Small intestine (tissue), 16 donors: ENCODE measurements at places on chromosomes 3 and 15. TPM values are rescaled to one million over a fixed set of nuclear protein-coding genes. Genes with fewer than 3 reads are reported as not detected.

- no peaks in the 10 kb centered on the region for H3K27me3 ChIP-seq
- DNase-seq, result peak; percentile 80
- peak overlapping the region; percentile 62 for H3K4me3 ChIP-seq
- peaks cover 21% of the 10 kb centered on the region for H3K36me3 ChIP-seq
- no peaks in the 10 kb centered on the region for H3K4me1 ChIP-seq
- H3K27ac ChIP-seq, result peak overlapping the region; percentile 92
Measured at GRCh38 chr3:194140520-194141414, 4.8 kb downstream of the HES1 start.

DNA sequence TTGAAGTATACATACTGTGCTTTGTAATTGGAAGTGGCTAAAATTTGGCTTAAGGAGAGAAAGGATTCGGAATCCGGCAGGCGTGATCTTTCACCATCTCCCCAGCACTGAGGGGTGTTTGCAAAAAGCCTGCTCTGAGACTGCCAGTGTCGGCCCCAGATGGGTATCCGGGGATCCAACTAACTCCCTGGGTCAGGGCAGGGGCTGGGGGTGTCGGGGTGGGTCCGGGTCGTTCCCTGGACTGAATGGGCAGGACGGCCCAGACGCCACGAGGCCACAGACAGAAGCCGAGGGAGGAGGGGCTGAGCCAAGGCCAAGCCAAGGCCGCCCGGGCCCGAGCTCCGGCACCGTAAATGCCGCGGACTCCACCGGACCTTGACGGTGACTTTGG is 349 bp downstream of the PPIB start:
- DNase-seq, result no peak
- peaks cover 43% of the 10 kb centered on the region for H3K36me3 ChIP-seq
- peak overlapping the region; percentile 92 for H3K27ac ChIP-seq
- H3K4me3 ChIP-seq, result peak overlapping the region; percentile 72

- H3K27ac ChIP-seq, result no peak overlapping the region
- DNase-seq, result no peak
- H3K36me3 ChIP-seq, result no peaks in the 10 kb centered on the region
- no peaks in the 10 kb centered on the region for H3K27me3 ChIP-seq
- no peaks in the 10 kb centered on the region for H3K4me1 ChIP-seq
Measured at GRCh38 chr15:58171476-58172061, 33.4 kb downstream of the AQP9 start.

DNA sequence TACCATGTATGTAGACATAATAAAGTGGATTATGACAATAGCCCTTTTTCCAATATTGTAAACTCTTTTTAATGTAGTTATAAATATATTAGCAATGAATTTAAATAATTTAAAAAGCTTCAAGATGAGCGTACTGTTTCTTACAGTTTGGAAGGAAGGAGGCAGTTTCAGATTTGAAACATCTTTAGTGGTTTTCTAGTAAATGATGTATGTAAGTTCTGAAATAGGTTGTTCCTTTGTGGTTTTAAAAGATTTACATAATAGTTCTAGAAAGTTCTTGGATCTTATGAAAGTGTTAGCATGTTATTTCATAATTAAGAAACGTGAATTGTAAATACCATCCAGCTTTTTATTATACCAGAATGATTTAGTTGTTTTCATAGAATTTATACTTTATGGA is 16.0 kb downstream of the DNAJC19 start:
- H3K27ac ChIP-seq, result no peak overlapping the region
- peaks cover 6% of the 10 kb centered on the region for H3K36me3 ChIP-seq
- no peak overlapping the region for H3K4me3 ChIP-seq

- no peak for DNase-seq
- H3K27me3 ChIP-seq, result peaks cover 21% of the 10 kb centered on the region
- no peaks in the 10 kb centered on the region for H3K36me3 ChIP-seq
- H3K27ac ChIP-seq, result peak overlapping the region; percentile 79
- no peaks in the 10 kb centered on the region for H3K4me1 ChIP-seq
Measured at GRCh38 chr3:42503957-42504333, 1.5 kb downstream of the VIPR1 start.

DNA sequence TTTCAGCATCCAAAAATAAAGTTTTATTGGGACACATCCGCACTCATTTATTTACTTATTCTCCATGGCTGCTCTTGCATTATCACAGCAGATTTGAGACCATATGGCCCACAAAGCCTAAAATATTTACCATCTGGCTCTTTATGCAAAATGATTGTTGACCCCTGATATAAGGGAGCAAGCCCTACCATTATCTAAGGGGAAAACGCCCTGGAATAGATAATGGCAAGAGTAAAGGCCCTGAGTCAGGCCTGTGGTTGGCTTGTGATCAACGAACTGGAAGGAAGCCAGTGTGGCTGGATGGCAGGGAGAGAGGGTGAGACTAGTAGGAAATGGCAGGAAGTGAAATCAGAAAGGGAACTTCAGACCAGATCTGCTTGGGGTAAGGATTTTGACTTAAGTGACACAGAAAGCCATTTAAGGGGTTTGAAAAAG is 24.6 kb upstream of the DMXL2 start:
- no peak overlapping the region for H3K4me3 ChIP-seq
- no peaks in the 10 kb centered on the region for H3K36me3 ChIP-seq
- no peak overlapping the region for H3K27ac ChIP-seq
- no peaks in the 10 kb centered on the region for H3K4me1 ChIP-seq

DNA sequence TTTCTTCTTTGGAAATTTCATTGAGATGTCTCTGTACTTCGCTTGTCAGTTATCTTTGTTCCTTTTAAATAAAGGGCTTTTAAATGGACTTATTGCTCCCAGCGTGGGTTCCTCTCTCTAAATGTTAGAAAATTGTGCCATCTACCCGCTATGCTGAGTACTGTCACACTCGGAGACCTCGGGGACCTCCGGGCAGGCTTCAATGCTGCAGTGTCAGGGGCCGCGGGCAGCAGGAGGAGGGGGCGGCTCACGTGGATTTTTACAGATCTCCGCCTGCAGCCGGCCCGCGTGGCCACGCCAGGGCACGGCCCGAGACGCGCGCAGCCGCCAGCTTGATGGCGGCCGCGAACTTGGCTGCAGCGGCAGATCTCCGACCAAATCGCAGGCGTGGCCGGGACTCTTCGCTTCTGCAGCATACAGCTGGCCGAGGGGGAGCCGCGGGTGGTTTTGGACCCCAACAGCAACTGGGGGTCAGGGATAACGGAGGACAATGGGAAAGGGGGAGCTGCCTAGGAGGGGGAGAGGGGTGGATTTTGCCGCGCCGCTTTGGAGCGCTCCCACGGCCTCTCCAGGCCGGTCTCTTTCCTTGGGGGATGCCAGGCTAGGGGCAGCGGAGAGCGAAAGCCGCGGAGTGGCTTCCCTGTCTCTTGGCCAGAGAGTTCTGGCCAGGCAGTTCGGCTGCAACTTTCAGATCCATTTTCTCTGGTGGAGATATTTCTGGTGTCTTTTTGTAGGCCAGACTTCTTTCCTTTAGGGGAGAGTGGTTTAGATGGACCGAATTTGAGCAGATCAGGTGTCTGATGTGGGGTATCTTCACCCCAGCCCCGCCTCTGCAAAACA is 15.3 kb downstream of the NR2F2 start:
- peak overlapping the region; percentile 79 for H3K27ac ChIP-seq
- peak; percentile 76 for DNase-seq
- peaks cover 20% of the 10 kb centered on the region for H3K27me3 ChIP-seq

DNA sequence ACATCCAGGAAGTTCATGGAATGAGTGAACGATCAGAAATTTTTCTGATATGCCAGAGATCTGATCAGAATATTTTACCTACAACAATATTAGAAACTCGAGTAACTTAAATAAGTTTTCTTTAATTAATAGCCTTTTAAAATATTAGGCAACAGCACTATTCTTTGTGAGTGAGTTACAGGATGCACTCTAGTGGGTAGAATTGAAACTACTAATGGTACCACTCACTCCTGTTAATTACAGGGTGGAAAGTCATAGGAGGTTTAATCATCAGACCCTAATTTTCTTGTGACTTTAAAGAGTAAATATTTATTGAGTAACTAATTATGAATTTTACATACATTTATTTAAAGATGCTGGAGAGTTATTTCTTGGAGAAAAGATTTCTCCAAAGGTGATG is 217.3 kb downstream of the CACNA2D3 start:
- DNase-seq, result no peak
- no peak overlapping the region for H3K4me3 ChIP-seq
- no peaks in the 10 kb centered on the region for H3K36me3 ChIP-seq
- H3K27ac ChIP-seq, result no peak overlapping the region
- H3K27me3 ChIP-seq, result no peaks in the 10 kb centered on the region
- H3K4me1 ChIP-seq, result no peaks in the 10 kb centered on the region

DNA sequence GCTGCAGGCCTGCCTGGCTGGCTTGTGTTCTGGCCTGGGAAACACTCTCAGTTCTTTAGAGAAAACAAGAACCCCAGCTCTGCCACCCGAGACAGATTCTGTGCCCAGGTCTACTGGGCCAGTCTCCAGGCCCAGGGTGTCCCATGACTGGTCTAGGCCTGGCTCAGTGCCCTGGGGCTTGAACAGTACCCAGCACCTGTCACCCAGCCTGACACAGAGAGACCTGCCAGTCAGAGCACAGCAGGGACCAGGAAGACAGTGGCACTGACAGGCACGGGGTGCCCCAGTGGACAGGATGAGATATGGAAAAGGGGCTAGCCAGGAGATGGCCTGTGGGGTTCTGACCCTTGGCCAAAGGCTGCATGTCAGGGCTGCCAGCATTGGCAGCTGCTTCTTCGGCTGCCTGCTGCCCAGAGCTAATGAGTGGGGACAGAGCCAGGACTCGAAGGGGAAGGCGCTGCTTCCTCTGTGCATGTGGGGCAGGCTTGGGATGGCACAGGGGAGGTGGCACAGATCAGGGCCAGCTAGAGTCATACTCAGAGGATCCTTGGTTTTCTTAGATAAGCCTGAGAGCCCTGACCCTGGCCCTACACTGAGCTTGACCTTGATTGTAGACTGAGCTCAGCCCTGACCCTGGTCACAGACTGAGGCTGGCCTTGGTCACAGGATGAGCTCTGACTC is 15.1 kb downstream of the CCDC33 start:
- H3K27me3 ChIP-seq, result no peaks in the 10 kb centered on the region
- no peaks in the 10 kb centered on the region for H3K4me1 ChIP-seq
- H3K36me3 ChIP-seq, result no peaks in the 10 kb centered on the region
- no peak overlapping the region for H3K27ac ChIP-seq

GRCh38 chr15:25714538-25714840 is 148.6 kb downstream of the ATP10A start:
- no peak overlapping the region for H3K4me3 ChIP-seq
- DNase-seq, result no peak
- no peaks in the 10 kb centered on the region for H3K36me3 ChIP-seq
- no peak overlapping the region for H3K27ac ChIP-seq
- no peaks in the 10 kb centered on the region for H3K4me1 ChIP-seq
- no peaks in the 10 kb centered on the region for H3K27me3 ChIP-seq

GRCh38 chr15:34717729-34718128 is 37.1 kb downstream of the GJD2 start:
- no peak for DNase-seq
- no peaks in the 10 kb centered on the region for H3K4me1 ChIP-seq
- H3K27me3 ChIP-seq, result peaks cover 7% of the 10 kb centered on the region
- H3K27ac ChIP-seq, result no peak overlapping the region
- H3K4me3 ChIP-seq, result no peak overlapping the region

- peaks cover 25% of the 10 kb centered on the region for H3K4me1 ChIP-seq
- peaks cover 3% of the 10 kb centered on the region for H3K36me3 ChIP-seq
Measured at GRCh38 chr15:74997141-74997540, 1.8 kb downstream of the SCAMP5 start.

DNA sequence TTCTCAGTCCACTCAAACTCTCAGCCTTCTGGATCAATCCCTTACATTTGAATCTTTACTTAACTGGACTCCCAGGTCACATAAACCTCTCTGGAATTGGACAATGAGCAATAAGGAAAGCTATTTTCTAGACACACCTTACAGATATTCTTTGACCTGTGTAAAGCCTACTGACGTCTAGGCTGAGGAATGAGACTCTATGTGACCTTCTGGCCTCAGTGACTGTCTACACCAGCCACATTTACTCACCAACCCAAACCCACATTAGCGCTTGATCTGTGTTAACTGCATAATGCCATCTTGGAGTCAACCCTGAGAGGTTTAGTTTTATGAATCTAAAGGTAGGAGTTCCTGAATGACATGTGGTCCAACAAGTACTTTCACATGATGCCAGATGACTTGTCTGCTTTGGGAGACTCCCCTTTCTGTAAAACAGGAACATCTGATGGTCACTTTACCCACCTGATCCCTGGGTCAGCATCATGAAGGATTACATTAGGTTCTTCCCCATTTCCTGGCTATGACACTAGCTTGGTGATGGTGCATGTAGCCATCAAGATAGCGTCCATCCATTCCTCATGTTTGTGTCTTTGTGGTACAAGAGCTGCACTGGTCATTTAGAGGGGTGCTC is 11.4 kb upstream of the COMMD2 start:
- H3K36me3 ChIP-seq, result no peaks in the 10 kb centered on the region
- H3K27me3 ChIP-seq, result no peaks in the 10 kb centered on the region
- no peaks in the 10 kb centered on the region for H3K4me1 ChIP-seq
- DNase-seq, result peak; percentile 15
- H3K27ac ChIP-seq, result no peak overlapping the region

- DNase-seq, result no peak
- H3K27ac ChIP-seq, result no peak overlapping the region
- no peak overlapping the region for H3K4me3 ChIP-seq
- no peaks in the 10 kb centered on the region for H3K27me3 ChIP-seq
- no peaks in the 10 kb centered on the region for H3K4me1 ChIP-seq
Measured at GRCh38 chr3:54506603-54507002, 384.3 kb downstream of the CACNA2D3 start.

DNA sequence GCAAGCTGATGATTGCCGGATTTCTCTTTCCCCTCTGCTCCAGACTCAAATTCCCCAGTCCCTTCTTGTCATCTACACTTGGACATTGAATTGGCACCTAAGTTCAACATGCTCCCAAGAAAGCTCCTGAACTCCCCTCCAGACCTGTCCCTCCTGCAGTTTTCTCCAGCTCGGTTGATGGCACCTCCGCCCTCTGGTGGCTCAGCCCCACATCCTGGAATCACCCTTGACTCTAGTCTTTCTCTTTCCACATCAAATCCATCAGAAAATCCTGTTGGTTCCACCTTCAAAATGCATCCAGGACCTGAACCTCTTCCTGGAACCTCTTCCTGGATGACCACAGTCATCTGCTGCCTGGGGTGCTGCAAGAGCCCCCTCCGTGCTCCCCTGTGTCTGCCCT is 60.1 kb downstream of the RASGRF1 start:
- H3K27ac ChIP-seq, result no peak overlapping the region
- no peak for DNase-seq
- H3K4me3 ChIP-seq, result no peak overlapping the region
- no peaks in the 10 kb centered on the region for H3K4me1 ChIP-seq
- peaks cover 5% of the 10 kb centered on the region for H3K27me3 ChIP-seq

TEX55 gene
- polyA plus RNA-seq, result not detected

LYZL4 gene
- polyA plus RNA-seq, result not detected

FOXL2 gene
- polyA plus RNA-seq, result not detected

FETUB gene
- polyA plus RNA-seq, result not detected

TMEM108 gene
- polyA plus RNA-seq, result 0.94 TPM

C3orf49 gene
- polyA plus RNA-seq, result not detected
